Fibroblast of the aortic adventitia (primary cell): ENCODE measurements at places on chromosomes 12 and 14. TPM values are rescaled to one million over a fixed set of nuclear protein-coding genes. Genes with fewer than 3 reads are reported as not detected.

- DNase-seq = no peak
These were observed 208.3 kb downstream of the BCL11B start for GRCh38 chr14:99063620-99064225.

DNA sequence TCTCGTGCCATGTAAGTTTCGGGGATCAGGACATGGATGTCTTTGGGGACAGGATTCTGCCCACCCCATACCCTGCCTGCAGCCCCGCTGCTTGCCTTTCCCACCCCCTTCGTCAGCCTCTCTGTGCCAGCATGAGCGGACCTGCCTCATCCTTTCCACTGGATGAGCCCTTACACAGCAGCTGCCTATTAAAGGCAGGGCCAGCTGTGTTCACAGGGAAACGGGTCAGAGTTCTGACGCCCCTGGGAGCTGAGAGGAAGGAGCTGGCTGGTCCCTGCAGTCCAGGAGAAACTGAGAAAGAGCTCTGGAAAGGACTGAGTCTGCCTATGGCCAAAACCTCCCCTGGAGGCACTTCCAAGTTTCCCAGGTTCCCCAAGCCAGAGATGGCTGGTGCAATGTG lies 83.5 kb upstream of the NCOR2 start:
- DNase-seq = no peak

DNA sequence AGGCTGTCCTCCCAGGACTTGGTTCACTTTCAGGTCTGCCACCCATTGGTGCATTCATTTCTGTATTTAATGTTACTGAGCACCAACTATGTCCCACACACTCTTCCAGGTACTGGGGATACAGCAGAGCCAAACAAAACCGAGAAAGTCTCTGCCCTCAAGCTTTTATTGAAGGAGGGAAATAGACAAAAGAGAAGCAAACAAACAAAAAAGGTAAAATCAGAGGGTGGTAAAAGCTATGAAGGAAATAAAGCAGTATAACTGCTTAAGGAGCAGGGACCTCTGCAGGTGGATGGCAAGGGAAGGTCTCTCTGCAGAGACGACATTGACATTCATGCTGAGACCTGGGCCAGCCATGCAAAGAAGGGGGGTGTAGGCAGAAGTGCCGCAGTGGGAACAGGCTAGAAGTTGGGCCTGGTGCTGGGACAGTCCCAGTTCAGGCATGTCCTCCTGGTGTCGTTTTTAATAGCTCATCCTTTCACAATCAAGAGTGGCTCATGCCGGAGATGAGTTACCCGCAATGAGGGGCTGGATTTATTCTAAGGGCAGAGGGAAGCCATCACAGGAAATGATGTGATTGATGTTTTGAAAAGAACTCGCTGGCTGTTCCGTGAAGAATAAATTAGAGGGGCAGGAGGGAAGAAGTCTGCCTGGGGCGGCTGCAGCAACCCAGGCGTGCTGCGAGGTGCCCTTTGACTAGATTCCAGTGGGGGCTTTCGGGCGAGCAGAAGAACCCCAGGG lies 72.8 kb downstream of the IRF2BPL start:
- DNase-seq = no peak

Gene INHBC
- not detected in 2 replicates for total RNA-seq

DNA sequence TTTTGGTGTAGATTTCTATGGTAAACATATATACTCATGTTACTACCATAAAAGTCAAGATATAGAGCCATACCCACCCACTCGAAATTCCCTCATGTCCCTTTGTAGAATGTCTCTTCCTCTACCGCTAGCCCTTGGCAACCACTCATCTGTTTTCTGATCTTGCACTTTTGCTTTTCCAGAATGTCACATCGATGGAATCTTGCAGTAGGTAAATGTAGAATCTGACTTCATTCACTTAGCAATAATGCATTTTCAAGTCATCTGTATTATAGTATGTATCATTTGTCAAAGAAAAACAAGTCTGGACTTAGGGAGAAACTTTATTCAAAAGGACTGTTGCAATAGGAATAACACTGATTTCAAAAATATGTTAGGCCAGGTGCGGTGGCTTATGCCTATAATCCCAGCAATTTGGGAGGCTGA lies 19.3 kb upstream of the CLEC2D start:
- DNase-seq = peak; percentile 3

Gene KRT86
- total RNA-seq = not detected in 2 replicates

DNA sequence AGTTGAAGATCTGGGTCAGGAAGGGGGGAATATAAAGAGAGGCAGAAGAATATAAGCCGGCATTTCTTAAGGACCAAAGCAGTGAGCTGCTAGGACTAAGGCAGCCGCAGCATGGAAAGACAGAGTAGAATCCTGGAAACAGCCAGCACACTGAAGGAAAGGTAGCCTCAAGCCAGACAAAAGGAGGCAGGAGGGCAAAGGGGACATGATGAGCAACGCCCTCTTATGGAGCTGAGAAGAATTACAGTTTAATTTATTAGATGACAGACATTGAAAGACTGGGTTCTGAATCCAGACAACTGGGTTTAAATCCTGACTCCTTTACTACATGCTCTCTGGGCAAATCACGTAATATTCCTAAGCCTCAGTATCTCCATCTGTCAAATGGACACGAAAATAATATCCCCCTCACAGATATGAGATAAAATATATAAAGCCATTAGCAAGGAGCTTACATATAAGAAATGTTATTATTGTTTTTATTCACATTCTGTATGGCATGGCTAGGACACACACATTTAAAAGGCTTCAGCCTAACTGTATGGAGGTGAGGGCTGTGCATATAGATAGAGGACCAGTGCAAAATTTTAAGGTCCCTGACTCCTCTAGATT lies 8.1 kb upstream of the PCED1B start:
- no peak for DNase-seq

DNA sequence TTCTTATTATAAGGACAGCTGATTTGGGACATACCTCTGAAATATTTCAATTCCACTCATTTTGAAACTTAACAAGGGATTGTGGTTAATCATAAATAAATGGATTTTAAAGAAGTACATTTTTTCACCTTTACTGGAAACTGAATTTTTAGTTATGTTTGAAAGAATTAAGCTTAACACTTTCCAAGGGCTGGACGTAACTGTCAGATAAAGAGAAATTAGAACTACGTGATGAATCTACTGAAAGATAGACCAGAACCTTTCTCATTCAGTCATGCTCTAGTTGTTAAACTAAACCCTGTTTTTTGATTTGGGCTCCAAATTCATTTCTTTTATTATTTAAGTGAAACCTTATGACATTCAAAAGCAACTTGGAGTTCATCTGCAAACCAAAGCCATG lies 1892.1 kb upstream of the SEL1L start:
- no peak for DNase-seq

GRCh38 chr14:76977793-76978720 lies 50.5 kb downstream of the IRF2BPL start:
- DNase-seq = peak; percentile 42

DNA sequence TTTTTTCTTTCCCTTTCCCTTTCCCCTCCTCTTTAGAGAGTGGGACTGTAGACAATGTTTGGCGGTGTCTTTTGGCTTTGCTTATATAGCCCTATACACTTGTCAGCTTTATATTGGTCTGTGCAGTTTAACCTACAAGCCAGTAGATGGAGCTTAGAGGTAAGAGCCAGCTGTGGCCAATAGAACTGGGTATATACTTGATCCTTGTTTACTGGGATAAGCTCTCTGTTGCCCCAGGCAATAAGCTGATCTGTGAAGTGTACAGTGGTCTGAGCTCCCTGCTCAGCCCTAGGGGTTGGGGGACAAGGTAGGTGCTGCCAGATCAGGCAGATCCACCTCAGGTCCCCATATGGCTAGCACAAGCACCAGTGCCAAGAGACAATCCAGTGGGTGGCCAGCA lies 434.1 kb downstream of the NOVA1 start:
- DNase-seq = peak; percentile 66

DNA sequence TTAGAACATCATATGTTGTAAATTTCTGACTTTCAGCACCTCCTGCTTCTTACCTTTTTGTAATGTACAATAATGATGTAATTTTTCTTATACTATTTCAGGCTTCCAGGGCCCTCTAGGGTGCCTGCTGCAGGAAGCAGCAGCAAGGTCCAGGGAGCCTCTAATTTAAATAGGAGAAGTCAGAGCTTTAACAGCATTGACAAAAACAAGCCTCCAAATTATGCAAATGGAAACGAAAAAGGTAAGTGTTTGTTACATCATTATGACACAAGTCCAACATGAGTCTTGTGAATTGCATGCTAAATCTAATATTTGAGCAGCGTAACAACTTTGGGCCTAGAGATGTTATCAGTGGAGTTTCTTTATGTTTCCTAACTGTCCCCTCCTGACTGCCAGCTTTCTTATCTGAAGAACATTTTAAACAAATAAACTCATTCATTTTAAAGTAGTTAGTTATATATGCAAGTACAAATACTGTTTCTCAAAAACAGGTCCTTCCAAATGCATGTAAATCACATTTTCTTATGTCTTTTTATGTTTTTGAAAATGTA lies 167.6 kb downstream of the NAV3 start:
- peak; percentile 17 for DNase-seq

- DNase-seq = no peak
These were observed 137.8 kb downstream of the ADGRD1 start for GRCh38 chr12:131091413-131091975.
